SHP77 (cell line): ENCODE measurements at places on chromosomes 11 and 22.

- no peak for DNase-seq
Observed at GRCh38 chr11:27187075-27187847, 146.6 kb downstream of the BBOX1 start.

- DNase-seq: no peak
Observed at GRCh38 chr22:49853981-49854831, 562 bp downstream of the ZBED4 start.

GRCh38 chr22:42717197-42717928, 3.3 kb downstream of the A4GALT start:
- DNase-seq: no peak

GRCh38 chr11:65546217-65546958, 11.8 kb downstream of the LTBP3 start:
- DNase-seq: peak; percentile 83
